ENCODE measurements at places on chromosomes 12 and 14. TPM values are rescaled to one million over a fixed set of nuclear protein-coding genes. Genes with fewer than 3 reads are reported as not detected.

DNA sequence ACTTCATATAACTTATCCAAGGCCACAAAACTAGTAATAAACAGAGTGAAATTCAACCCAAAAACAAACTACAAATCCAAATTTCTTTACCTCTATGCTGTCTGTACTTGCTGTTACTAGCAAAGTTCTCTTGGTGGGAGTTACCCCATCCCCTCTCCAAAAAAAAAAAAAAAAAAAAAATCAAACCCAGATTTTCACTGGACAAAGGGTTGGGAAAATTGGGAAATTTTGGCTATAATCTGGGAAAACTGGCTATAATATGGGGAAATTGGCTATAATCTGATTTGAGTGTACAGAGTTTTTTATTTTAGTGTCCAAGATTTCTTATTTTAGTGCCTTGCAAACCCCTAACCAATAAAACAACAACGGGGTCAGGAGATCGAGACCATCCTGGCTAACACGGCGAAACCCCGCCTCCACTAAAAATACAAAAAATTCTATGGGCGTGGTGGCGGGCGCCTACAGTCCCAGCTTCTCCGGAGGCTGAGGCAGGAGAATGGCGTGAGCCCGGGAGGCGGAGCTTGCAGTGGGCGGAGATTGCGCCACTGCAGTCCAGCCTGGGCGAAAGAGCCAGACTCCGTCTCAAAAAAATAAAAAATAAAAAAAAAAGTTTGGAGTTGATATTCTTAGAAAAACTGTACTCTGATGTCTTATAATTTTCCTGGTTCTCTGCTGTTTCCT is 148.4 kb downstream of the CHST11 start:
- DNase-seq: no peak

- DNase-seq: no peak
These were observed 225.6 kb upstream of the ARID2 start for GRCh38 chr12:45503899-45504298.

DNA sequence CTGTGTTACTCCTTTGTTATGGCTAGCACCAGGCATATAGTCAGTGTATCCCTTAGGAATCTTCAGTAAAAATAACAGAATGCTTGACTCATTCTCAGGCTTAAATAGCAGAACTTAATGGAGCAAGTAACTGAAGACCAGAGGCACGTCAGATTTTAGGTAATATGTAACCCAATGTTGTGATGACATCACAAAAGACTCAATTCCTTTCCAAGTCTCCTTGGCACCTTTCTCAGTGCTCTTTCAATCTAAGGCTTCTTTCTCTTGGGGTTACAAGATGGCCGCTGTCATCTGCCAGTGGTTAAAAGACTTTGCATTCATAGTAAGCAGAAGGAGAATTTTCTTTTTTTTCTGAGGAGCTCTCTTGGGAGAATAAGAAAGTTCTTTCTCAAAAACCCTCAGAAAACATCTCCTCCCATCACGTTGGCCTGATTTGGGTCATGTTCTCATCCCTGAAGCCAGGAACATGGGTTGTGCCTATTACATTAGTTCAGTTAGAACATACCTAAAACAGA is 33.4 kb upstream of the DCN start:
- DNase-seq: no peak

IQSEC3 gene
- total RNA-seq: 4.1 TPM

- no peak for DNase-seq
These were observed 21.1 kb downstream of the IRF2BPL start for GRCh38 chr14:77007183-77007974.

OTX2 gene
- total RNA-seq: 0.41 TPM

DNA sequence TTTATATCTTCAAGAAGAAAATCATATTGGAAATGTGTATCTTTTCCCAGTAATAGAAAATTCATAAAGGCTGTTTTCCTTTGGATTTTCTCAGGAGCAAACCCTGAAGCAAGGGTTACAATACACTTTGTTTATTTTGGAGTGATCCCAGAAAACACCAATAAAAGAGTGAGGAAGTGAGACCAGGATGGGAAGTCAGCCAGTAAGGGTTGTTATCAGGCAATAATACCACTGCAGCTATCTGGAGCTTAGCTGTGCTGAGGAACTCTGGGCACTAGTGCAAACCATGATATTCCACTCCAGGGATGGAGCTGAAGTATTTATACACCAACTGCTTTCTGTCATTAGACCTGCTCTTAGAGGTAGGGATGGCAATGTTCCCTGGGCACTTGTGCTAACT is 1002.3 kb downstream of the FLRT2 start:
- DNase-seq: no peak

SLC24A4 gene
- total RNA-seq: 0.41 TPM

DNA sequence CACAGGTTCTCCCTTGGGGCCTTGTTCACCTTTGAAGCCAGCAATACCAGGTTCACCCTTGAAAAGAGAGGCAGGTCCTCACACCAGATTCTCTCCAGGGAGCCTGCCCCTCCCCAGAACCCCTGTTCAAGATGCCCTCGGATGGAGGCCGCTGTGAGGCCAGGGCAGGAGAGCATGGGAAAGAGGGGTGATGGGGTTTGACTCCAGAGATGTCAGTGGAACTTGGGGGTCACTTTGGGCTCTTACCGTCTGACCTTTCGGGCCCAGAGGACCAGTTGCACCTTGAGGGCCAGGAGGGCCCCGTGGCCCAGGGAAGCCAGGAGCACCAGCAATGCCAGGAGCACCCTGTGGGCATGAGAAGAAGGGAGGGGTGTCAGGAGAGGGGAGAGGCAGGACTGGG is 17.4 kb downstream of the COL2A1 start:
- DNase-seq: no peak

DNA sequence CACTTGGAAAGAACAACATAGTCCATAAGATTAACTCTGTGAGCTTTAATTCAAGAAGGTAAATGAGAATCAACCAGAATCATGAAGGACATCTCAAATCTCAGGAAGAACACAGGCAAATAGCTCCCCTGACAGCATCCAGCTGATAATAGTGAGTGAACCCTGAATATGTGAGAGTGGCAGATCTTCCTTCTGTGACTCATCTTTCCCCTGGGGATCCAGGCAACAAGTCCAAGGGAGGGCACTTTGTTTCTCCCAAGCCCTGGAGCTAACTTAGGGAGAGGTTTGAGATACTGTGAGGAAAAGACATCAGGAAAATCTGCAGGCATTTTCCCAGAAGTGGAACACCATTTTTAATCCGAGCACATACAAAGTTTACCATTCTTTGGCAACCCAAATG is 763.9 kb upstream of the MGAT4C start:
- DNase-seq: no peak

DNA sequence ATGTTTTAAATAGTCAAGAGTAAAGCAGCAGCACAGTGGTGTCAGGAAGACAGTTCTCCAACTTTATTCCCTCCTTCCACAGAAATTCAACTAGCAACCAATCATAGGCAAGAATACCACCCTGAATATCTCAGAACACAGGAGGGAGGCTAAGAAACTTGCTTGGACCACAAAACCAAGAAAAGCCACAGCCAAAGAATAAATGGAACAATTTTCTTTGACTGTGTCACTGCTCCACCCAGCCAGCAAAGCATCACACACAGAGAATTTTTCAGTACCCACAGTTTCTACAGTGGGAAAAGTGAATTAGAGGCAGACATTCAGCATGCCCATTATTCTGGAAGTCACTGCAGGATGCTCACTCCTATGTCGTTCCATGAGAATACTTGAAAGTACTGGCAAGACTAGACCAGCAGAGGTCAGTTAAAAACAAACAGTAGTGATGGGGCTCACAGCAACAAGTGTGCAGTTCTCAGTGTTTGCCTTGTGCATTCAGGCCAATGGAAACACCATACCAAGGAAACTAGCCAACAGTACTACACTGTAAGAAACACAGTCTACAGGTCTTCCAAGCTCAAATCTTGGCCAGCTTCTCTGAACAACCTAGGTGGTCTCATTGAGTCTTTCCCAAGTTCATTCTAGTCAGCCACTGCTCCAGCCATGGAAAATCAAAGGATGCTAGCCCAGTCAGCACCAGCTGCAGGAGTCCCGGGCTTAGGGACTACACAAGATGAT is 56.8 kb upstream of the FOXG1 start:
- no peak for DNase-seq

- no peak for DNase-seq
These were observed 120.8 kb downstream of the DNAI7 start for GRCh38 chr12:25074113-25074512.
